ENCODE measurements at places on chromosomes 7 and 10. TPM values are rescaled to one million over a fixed set of nuclear protein-coding genes. Genes with fewer than 3 reads are reported as not detected.
A peak's percentile ranks its signal among the peaks of the same experiment; 100 is the strongest.

DNA sequence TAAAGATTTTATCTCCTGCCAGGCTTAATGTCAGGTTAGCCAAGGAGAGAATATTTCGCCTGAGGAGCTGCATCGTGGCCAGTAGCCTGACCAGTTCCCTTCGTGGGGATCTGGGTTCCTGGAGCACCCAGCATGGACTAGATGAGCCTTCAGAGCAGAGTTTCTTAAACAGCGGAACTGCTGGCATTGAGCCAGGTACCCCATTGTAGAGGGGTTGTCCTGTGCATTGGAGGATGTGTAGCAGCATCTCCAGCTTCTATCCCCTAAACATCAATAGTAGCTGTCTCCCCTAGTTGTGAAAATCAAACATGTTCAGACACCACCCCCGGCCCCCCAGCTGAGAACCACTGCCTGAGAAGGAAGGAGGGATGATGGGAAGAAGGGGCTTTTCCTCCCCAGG, 36.2 kb downstream of the CDHR3 start:
- no peaks in the 10 kb centered on the region for H3K27me3 ChIP-seq
- no peaks in the 10 kb centered on the region for H3K4me1 ChIP-seq
- no peak overlapping the region for H3K27ac ChIP-seq
- H3K36me3 ChIP-seq = no peaks in the 10 kb centered on the region
- H3K4me3 ChIP-seq = no peak overlapping the region
- no peak for DNase-seq

DNA sequence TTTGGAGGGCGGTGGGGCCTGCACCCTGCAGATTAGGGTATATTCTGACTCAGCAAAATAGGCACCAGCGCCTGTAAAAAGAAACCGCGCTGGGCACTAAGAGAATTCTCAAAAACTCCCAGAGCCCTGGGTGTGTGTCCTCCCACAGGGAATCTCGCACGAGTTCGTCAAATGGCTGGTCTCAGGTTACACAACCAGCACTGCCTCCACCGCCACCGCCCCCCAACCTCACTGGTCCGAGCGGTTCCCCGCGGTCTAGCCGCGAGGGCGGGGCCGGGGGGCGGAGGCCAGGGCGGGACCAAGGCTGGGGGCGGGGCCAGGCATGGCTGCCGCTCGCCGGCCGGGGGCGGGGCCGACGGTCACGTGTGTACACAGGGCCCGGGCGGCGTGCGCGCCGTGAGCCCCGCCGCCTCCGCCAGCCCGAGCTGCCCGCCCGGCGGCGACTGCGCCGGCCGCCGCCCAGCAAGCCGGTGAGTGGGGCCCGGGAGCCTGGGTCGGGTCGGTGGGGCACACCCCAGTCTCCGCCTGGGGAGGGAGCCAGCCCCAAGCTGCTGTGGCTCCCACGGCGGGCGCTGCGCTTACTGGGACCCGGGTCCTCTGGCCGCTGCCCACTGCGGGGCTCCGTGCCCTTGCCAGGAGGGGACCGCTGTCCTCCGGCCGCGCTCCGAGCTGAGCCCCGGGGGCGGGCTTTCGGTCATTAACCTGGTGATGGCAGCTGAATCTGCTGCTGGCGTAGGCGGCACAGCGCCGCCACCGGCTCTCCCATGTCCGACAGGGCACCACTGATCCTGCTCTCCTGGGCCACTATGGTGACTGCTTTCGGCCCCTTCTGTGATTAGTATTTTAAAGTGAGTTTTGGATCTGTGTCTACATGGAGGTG, at the start of gene GPR146:
Gene GPR146 (plus strand): TSS at position 358 of the 880 bp plus-strand sequence. CDS start 12,970 bp downstream, outside the sequence.
- peak within 1 kb of the TSS; percentile 94 for H3K27ac ChIP-seq
- peak; percentile 98 for DNase-seq
- H3K4me1 ChIP-seq = no peaks in the 10 kb centered on the region
- H3K27me3 ChIP-seq = no peaks in the 10 kb centered on the region

DNA sequence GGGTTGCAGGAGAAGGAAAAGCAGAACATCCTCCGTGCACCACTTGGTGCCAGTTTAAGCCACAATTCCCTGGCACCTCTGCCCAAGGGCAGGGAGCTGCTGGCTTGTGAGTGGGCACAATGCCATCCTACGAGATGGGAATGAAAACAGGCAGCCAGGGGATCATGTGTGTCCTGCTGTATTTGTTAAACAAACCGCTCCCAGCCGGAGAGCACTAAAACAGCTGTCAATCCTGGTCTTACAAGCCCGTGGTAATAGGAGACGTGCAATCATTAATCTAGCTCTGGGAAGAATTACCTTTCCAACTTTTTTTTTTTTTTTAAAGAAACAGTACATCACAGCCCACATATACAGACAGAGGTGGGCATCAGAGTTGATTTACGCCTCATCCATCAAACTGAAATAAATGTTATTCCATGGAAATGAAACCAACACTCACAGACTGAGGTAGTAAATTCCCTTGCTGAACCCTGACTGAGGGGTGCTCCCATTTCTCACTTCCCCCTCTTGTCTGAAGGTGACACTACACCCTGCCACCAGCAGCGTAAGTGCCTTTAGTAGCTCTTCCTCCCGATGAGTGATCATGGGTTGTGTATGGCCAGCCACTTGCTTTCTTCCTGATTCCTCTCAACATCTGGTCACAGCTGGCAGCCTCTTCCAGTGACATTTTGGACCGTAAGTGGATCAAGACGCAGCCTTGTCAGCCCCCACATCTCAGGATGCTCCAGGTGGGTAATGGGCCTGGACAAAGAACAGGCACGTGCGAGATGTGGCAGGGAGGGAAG, 143.8 kb downstream of the TEX36 start:
- no peak overlapping the region for H3K4me3 ChIP-seq
- H3K27me3 ChIP-seq = no peaks in the 10 kb centered on the region
- no peak overlapping the region for H3K27ac ChIP-seq
- H3K4me1 ChIP-seq = no peaks in the 10 kb centered on the region
- DNase-seq = no peak

DNA sequence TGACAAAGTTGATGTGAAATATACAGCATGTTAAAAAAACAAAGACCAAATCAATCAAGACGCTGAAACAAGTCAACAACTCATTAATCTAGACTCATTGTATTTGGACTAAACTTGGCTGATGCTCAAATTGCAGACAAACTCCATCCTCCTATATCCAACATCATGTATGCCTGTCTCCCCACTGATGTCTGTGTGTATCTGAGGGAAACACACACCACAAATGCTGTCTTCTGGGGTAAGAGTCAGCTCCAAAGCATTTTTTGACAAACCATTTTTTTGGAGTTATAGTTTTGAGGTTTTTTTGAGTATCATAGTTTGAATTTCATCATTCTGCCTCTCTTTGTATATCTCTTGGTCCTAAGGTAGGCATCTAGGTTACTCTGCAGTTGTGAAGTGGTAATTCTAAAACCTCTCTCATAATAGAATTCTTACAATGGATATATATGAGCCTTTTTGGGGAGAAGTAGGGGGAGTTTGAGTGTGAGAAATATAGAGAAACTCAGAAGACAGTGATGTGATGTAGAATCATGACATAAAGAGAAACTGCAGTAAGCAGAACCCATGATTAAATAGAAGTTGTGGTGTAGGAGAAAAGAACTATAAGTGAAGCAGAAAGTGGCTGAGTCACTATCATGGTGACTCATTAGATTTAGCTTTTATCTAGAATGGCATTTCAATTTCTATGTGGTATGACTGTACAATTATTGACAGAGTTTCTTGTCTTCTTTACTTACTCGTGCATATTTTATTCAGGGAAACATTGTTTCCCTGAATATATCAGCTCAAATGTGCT, 1531.1 kb upstream of the LRRTM3 start:
- no peaks in the 10 kb centered on the region for H3K36me3 ChIP-seq
- no peak overlapping the region for H3K4me3 ChIP-seq
- no peak for DNase-seq

- H3K36me3 ChIP-seq = peaks cover 20% of the 10 kb centered on the region
- no peak overlapping the region for H3K4me3 ChIP-seq
- H3K27me3 ChIP-seq = no peaks in the 10 kb centered on the region
- H3K4me1 ChIP-seq = no peaks in the 10 kb centered on the region
Observed at GRCh38 chr7:77657427-77658224, 38.6 kb upstream of the RSBN1L start.

DNA sequence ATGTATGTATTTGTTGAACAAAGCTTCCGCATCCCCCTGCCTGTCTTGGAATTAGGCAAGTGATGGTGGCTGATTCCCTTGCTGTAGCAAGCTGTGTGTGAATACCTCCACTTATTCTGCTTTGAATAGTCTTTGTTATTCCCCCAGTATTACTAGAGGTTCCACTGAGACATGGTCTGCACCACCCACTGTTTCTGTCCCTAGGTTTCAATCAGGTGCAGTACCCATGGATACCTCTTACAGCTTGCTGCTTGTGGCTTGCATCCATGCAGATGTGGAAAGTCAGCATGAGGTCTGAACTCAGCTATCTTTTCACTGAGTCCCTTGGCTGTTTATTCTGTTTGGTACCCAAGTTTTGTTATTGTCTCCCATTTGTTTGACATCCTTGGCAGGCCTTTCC, 447.4 kb downstream of the GRM8 start:
- no peak overlapping the region for H3K4me3 ChIP-seq
- no peaks in the 10 kb centered on the region for H3K27me3 ChIP-seq
- H3K27ac ChIP-seq = no peak overlapping the region
- H3K36me3 ChIP-seq = no peaks in the 10 kb centered on the region
- no peaks in the 10 kb centered on the region for H3K4me1 ChIP-seq
- no peak for DNase-seq

Gene BAG3
- 126 TPM for total RNA-seq

GRCh38 chr10:121593281-121594075, 4.8 kb downstream of the FGFR2 start:
- H3K27me3 ChIP-seq = no peaks in the 10 kb centered on the region
- H3K4me3 ChIP-seq = no peak overlapping the region
- no peak for DNase-seq
- H3K27ac ChIP-seq = peak overlapping the region; percentile 9

Gene NRP1
- 54.6 TPM for total RNA-seq

DNA sequence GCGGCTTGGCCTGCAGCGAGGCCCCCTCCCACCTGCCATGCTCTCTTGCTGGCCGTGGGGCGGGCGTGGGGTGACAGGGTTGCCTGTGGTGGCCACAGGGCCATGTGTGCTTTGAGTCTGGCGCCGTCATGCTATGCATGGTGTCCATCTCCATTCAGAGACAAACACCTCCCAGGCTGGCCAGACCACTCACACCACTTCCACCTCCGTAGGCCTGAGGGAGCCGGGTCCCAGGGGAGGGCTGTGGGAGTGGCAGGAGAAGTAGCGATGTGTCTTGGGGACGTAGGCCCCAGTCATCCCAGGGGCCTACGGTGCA, 65.5 kb downstream of the DNAJB6 start:
- peak overlapping the region; percentile 92 for H3K27ac ChIP-seq
- no peaks in the 10 kb centered on the region for H3K4me1 ChIP-seq
- no peaks in the 10 kb centered on the region for H3K27me3 ChIP-seq
- peaks cover 43% of the 10 kb centered on the region for H3K36me3 ChIP-seq

DNA sequence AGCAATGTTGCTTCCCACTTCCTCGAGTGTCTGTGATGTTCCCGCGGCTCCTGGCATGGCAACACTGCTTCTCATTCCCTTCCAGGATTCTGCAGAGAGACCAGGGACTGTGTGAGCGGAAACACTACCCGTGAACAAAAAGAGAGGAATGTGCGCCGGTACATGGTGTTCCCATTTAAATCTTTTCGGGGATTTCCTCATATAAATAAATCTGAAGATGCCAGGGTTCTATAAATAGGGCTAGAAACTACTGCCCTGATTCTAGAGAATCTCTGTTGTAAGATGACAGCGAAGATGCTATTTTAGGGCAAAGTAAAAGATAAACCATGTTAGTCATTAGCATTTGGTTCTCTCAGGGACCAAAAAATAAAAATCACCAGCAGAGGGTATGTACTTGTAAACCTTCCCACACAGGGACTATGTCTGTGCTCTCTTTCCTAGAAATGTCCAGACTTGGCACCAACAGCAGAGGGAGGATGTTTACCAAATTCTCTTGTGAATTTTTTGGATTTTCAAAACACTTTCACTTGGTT, 92.2 kb upstream of the DDC start:
- no peaks in the 10 kb centered on the region for H3K27me3 ChIP-seq
- H3K4me3 ChIP-seq = no peak overlapping the region
- H3K4me1 ChIP-seq = peaks cover 90% of the 10 kb centered on the region
- no peaks in the 10 kb centered on the region for H3K36me3 ChIP-seq

Gene TAS2R41
- total RNA-seq = not detected

Gene BUD31
- 57.0 TPM for total RNA-seq

DNA sequence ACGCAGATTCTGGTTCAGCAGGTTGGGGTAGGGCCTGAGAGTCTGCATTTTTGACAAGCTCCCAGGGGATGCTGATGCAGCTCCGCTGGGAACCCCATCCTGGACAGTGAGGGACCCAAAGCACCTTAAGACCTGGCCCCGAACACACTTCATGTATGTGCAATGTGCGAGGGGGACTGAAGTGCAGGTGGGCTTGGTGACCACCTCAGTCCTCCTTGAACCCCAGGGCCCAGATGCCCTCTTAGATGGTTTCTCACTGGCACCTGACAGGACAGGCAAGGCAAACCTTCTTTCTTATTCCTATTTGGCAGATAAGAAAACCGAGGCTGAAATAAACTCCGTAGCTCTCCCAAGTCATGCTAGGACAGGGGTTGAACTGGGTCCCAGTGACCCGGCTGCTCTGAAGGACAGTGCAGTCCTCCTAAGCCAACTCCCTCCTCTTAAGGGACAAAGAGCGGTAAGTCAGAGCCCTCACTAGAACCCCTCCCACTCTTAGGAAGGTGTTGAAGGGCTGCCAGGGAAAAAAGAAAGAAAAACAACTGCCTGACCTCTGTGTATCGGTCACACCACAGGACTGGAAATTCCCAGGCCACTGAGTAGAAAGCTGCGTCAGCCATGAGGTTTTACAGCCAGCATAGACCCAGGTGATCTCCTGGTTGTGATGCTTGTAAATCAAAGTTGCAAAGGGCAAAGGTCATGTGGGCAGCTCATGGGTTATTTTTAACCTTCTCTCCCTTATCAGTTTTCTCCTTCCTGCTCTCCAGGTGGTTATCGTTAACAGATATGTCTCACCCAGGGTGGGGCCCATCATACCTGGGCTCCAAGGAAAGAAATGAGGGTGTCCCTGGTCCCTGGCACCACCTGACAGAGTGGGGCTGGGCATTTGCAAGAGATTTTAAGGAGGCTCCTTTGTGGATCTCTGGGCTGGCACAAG, 90.9 kb upstream of the SMNDC1 start:
- no peaks in the 10 kb centered on the region for H3K36me3 ChIP-seq
- no peak overlapping the region for H3K4me3 ChIP-seq
- H3K27me3 ChIP-seq = no peaks in the 10 kb centered on the region
- H3K27ac ChIP-seq = no peak overlapping the region
- peak; percentile 64 for DNase-seq

Gene PRXL2A
- total RNA-seq = 42.8 TPM

Gene COL26A1
- total RNA-seq = not detected

GRCh38 chr10:76185471-76186301, 754.3 kb downstream of the LRMDA start:
- no peaks in the 10 kb centered on the region for H3K4me1 ChIP-seq
- H3K27me3 ChIP-seq = no peaks in the 10 kb centered on the region
- peak overlapping the region; percentile 6 for H3K4me3 ChIP-seq
- no peaks in the 10 kb centered on the region for H3K36me3 ChIP-seq
- no peak for DNase-seq

- DNase-seq = no peak
- peak overlapping the region; percentile 96 for H3K27ac ChIP-seq
- H3K27me3 ChIP-seq = no peaks in the 10 kb centered on the region
- peaks cover 39% of the 10 kb centered on the region for H3K36me3 ChIP-seq
Observed at GRCh38 chr10:44975431-44976331, 2.9 kb downstream of the DEPP1 start.
